Effector memory CD8-positive, alpha-beta T cell (primary cell): ENCODE measurements at places on chromosomes 3 and 15.
A peak's percentile ranks its signal among the peaks of the same experiment; 100 is the strongest.

DNA sequence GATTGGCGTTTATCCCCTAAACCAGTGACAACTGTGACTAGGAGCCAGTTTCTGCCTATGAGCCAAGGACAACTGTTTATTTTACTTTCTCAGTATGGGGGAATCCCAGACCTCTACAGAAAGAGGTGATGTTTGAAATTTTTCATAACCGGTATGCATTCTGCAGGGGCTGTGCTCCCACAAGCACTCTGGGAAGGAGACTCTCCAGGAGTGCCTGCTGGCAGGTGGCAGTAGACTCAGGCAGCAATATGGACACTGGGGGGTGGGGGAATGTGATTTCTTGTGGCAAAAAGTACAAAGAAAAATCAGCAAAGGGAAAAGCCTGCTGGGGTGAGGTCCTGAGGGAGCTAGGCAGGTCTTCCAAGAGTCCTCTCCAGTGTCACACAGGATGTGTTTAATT lies 5.9 kb downstream of the TGM4 start:
- no peaks in the 10 kb centered on the region for H3K36me3 ChIP-seq
- no peak for DNase-seq
- peaks cover 7% of the 10 kb centered on the region for H3K27me3 ChIP-seq
- no peak overlapping the region for H3K27ac ChIP-seq
- no peaks in the 10 kb centered on the region for H3K4me1 ChIP-seq

DNA sequence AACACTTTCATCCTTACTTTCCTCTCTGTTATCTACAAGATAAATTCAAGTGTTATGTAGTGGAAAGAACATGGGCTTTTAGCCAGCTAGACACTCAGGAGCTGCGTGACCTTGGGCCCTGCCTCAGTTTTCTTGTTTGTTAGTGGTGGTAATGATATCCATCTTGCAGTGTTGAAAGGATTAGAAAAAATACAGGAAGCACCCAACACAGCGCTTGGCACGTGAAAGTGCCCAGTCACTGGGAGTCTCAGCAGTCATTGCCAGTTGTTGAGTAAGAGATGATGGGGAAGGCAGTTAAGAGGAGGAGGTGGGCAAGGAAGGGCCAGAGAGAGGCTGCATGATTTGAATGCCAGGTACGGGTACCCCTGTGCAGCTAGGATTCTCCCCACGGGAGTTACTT lies 5.3 kb downstream of the PDIA5 start:
- H3K4me1 ChIP-seq: peaks cover 5% of the 10 kb centered on the region
- H3K36me3 ChIP-seq: no peaks in the 10 kb centered on the region

GRCh38 chr3:102176333-102177050 lies 258.3 kb upstream of the ZPLD1 start:
- H3K4me3 ChIP-seq: no peak overlapping the region
- no peak overlapping the region for H3K27ac ChIP-seq
- no peaks in the 10 kb centered on the region for H3K36me3 ChIP-seq
- no peaks in the 10 kb centered on the region for H3K4me1 ChIP-seq
- H3K27me3 ChIP-seq: peaks cover 19% of the 10 kb centered on the region

- no peaks in the 10 kb centered on the region for H3K4me1 ChIP-seq
- H3K27ac ChIP-seq: no peak overlapping the region
- no peak for DNase-seq
- H3K36me3 ChIP-seq: peaks cover 4% of the 10 kb centered on the region
- H3K27me3 ChIP-seq: no peaks in the 10 kb centered on the region
Measured at GRCh38 chr3:149560617-149561016, 86.1 kb downstream of the TM4SF4 start.

GRCh38 chr3:8627201-8627940 lies 17.2 kb downstream of the SSUH2 start:
- peaks cover 3% of the 10 kb centered on the region for H3K36me3 ChIP-seq
- peaks cover 12% of the 10 kb centered on the region for H3K4me1 ChIP-seq
- H3K27me3 ChIP-seq: no peaks in the 10 kb centered on the region
- no peak overlapping the region for H3K27ac ChIP-seq
- H3K4me3 ChIP-seq: no peak overlapping the region
- no peak for DNase-seq

GRCh38 chr15:74482661-74483060 lies 21.7 kb upstream of the UBL7 start:
- no peaks in the 10 kb centered on the region for H3K27me3 ChIP-seq
- no peak overlapping the region for H3K4me3 ChIP-seq
- no peaks in the 10 kb centered on the region for H3K4me1 ChIP-seq

- DNase-seq: no peak
- H3K27me3 ChIP-seq: no peaks in the 10 kb centered on the region
- H3K27ac ChIP-seq: no peak overlapping the region
- H3K4me1 ChIP-seq: no peaks in the 10 kb centered on the region
- no peak overlapping the region for H3K4me3 ChIP-seq
- H3K36me3 ChIP-seq: no peaks in the 10 kb centered on the region
Measured at GRCh38 chr3:117117188-117117936, 407.8 kb downstream of the TUSC7 start.

DNA sequence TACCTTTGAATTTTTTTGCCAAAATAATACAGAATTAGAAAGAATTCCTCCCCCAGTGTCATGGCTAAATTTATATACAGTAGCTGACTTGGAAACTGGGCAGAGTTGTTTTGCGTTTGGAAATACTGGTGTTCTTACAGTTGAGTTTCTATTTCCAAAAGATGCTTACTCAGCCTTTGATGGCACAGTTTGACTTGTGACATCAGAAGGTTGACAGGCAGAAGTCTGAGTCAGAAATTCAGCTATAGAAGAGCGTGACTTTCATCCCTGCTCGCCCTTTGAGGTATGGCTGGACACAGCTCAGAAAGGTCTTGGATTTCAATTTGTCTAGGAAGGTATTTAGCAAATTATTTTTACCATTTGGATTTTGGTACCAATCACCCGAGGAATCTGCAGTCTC lies 175.8 kb downstream of the VGLL4 start:
- no peaks in the 10 kb centered on the region for H3K36me3 ChIP-seq
- no peaks in the 10 kb centered on the region for H3K27me3 ChIP-seq
- no peak overlapping the region for H3K4me3 ChIP-seq
- H3K4me1 ChIP-seq: no peaks in the 10 kb centered on the region
- DNase-seq: no peak

GRCh38 chr3:138219255-138219654 lies 32.2 kb downstream of the ARMC8 start:
- peak overlapping the region; percentile 55 for H3K27ac ChIP-seq
- no peaks in the 10 kb centered on the region for H3K27me3 ChIP-seq
- H3K4me1 ChIP-seq: peaks cover 12% of the 10 kb centered on the region
- H3K36me3 ChIP-seq: peaks cover 29% of the 10 kb centered on the region

GRCh38 chr15:80161468-80162016 lies 8.7 kb downstream of the FAH start:
- H3K4me3 ChIP-seq: no peak overlapping the region
- no peaks in the 10 kb centered on the region for H3K27me3 ChIP-seq
- peaks cover 18% of the 10 kb centered on the region for H3K4me1 ChIP-seq
- peaks cover 5% of the 10 kb centered on the region for H3K36me3 ChIP-seq

DNA sequence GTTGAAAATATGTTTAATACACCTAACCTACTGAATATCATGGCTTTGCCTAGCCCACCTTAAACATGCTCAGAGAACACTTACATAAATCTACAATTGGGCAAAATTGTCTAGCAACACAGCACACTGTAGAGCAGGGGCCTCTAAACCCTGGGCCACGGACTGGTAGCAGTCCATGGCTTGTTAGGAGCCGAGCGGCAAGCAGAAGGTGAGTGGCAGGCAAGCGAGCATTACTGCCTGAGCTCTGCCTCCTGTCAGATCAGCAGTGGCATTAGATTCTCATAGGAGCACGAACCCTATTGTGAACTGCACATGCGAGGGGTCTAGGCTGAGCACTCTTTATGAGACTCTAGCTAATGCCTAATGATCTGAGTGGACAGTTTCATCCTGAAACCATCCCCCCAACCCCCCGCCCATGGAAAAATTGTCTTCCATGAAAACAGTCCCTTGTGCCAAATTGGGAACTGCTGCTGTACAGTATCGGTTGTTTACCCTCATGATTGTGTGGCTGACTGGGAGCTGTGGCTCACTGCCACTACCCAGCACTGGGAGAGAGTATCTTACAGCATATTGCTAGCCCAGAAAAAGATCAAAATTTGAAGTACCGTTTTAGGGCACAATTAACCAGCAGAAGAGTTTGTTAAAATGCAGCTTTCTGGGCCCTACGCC lies 26.1 kb downstream of the CMSS1 start:
- DNase-seq: no peak
- peaks cover 2% of the 10 kb centered on the region for H3K4me1 ChIP-seq
- no peak overlapping the region for H3K4me3 ChIP-seq

- no peak overlapping the region for H3K4me3 ChIP-seq
- H3K27ac ChIP-seq: no peak overlapping the region
- no peak for DNase-seq
- peaks cover 31% of the 10 kb centered on the region for H3K27me3 ChIP-seq
Measured at GRCh38 chr3:40718209-40718608, 193.4 kb downstream of the ZNF621 start.

- H3K36me3 ChIP-seq: peaks cover 3% of the 10 kb centered on the region
- no peaks in the 10 kb centered on the region for H3K27me3 ChIP-seq
- no peak for DNase-seq
- no peak overlapping the region for H3K4me3 ChIP-seq
Measured at GRCh38 chr3:187950671-187951070, 203.3 kb upstream of the LPP start.

DNA sequence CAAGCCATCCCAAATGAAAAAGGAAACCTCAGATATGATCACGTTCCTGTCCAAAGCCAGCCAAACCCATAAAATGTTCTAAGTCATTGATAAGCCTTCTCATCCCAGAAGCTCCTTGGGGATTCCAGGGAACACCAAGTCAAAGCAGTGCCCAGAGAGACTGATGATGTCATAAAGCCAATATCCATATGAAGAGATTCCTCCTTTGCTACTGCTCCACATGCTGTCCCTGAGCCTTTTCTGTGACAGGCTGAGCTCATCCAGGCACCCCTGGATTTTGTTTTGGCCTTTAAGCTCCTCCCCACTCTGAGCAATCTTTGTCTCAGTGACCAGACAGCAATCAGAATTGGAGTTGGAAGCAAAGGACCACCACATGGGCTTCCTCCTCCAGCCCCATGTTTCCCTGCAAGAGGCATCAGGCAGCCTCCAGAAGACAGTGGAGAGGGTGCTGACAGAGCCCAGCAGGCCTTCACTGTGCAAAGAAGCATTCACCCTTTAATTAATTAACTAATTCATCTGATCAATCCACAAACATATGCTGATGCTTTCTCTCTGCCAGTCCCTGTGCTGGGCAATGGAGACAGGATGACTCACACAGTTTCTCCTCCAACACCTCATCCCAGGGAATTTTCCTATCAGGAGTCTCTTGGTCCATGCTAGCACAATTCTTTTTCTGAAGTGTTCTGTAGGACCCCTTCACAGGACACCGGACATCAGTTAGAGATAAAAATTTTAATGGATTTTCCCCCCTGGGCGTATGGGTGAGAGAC lies 25.0 kb downstream of the MEX3B start:
- no peak for DNase-seq
- H3K27me3 ChIP-seq: peaks cover 37% of the 10 kb centered on the region
- no peak overlapping the region for H3K4me3 ChIP-seq
- no peaks in the 10 kb centered on the region for H3K4me1 ChIP-seq
- H3K27ac ChIP-seq: no peak overlapping the region
- no peaks in the 10 kb centered on the region for H3K36me3 ChIP-seq

GRCh38 chr15:38150148-38150547 lies 102.5 kb upstream of the SPRED1 start:
- DNase-seq: no peak
- peaks cover 15% of the 10 kb centered on the region for H3K27me3 ChIP-seq
- H3K27ac ChIP-seq: no peak overlapping the region
- no peak overlapping the region for H3K4me3 ChIP-seq

DNA sequence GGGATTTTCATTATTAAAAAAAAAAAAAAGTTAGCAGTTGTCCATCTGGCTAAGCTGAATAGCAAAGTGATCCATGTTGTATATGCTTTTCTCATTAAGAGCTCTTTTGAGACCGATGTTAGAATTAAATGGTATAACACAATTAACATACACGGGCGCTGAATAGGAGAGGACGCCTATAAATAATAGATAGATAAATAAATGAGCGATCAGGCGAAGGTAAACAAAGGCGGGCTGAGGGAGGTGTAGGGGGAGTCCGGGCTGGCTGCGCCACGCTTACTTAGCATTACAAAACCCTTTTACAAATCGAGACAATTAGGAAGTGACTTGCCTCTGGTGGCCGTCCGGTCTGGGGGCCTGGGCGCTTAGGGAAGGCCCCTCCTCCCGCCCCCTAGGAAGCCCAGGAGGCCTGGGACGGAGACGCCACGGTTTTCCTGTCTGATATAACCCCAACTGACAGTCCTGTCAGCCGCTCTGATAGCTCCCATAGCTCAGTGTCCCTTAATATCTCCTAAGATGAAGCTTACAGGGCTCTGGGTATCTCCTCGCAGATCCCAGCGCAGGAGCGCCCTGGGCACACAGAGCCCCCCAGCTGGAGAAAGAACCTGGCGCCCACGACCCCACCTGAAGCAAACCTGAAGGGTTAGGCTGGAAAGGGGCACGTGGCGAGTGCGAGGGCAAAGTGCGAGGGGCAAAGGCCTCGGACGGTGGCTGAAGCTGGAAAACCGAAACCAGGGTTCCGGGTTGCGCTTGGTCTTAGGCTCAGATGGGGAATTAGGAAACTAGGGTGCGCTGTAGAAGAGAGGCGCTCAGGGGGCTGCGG lies 3.6 kb downstream of the SOX14 start:
- H3K27ac ChIP-seq: no peak overlapping the region
- no peak for DNase-seq
- H3K36me3 ChIP-seq: peaks cover 5% of the 10 kb centered on the region
- H3K27me3 ChIP-seq: peaks cover 70% of the 10 kb centered on the region
- H3K4me3 ChIP-seq: no peak overlapping the region
- H3K4me1 ChIP-seq: peaks cover 4% of the 10 kb centered on the region

GRCh38 chr15:42182328-42182886 lies 25.7 kb downstream of the VPS39 start:
- H3K4me1 ChIP-seq: no peaks in the 10 kb centered on the region
- H3K36me3 ChIP-seq: peaks cover 90% of the 10 kb centered on the region
- no peak overlapping the region for H3K4me3 ChIP-seq
- no peak overlapping the region for H3K27ac ChIP-seq
- H3K27me3 ChIP-seq: no peaks in the 10 kb centered on the region
